ENCODE measurements at places on chromosomes 5 and 9.
A peak's percentile ranks its signal among the peaks of the same experiment; 100 is the strongest.

GRCh38 chr9:12643686-12644085 is 49.5 kb upstream of the TYRP1 start:
- no peak for DNase-seq

DNA sequence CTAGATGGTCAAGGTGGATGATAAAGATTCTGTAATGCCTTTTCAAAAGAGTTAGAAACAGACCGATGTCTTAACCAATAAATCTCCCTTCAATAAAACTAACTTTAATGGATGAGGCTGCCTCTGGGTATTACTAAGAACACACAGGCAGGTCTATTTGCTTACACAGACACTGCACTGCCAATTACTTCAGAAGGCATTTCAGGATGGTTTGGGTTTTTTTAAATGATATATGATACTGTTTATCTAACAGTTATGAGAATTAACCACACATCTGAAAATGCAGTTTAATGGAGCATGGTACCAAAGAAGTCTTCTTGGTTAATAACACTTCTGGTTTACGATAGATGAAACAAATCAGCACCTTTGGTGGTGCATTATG is 367.9 kb upstream of the GRAMD2B start:
- no peak for DNase-seq

- no peak for DNase-seq
These were observed 143.8 kb downstream of the FBXL7 start for GRCh38 chr5:15643731-15644130.

DNA sequence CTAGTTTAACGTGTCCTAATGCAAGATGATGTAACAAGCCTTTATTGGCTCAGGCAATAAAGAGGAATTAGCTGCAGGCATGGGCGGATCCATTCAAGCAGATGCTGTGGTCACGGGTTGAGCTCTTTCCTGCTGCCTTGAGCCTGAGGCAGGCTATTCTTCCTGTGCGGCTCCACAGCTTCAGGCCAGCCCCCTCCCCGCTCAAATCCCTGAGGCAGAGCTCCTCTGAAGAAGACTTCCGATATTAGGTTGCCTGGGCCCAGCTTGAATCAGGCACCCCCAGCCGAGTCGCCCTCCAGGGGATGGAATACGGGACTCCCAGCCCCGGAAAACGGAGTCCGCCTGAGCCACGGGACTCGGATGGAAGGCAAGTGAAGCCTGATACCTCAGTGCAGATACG is 95.0 kb upstream of the RUFY1 start:
- no peak for DNase-seq

- DNase-seq, result no peak
These were observed 471.8 kb upstream of the ACO1 start for GRCh38 chr9:31912636-31913035.

DNA sequence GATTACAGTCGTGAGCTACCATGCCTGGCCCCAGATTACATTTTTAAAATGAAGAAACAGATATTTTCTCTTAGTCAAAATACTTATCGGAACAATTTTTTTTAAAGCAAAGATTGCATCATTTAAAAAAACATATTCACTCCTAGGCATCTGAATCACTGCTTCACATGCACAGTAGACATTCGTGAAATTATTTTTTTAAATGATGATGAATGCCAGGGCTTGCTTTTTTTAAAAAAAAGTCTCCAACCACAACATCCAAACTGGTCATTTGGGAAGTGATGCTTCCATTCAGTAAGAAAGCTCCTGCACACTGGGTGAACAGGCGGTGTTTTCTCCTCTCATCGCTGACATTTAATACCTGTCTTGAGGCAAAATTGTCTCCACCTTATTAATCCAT is 223.0 kb upstream of the DMRT1 start:
- no peak for DNase-seq

DNA sequence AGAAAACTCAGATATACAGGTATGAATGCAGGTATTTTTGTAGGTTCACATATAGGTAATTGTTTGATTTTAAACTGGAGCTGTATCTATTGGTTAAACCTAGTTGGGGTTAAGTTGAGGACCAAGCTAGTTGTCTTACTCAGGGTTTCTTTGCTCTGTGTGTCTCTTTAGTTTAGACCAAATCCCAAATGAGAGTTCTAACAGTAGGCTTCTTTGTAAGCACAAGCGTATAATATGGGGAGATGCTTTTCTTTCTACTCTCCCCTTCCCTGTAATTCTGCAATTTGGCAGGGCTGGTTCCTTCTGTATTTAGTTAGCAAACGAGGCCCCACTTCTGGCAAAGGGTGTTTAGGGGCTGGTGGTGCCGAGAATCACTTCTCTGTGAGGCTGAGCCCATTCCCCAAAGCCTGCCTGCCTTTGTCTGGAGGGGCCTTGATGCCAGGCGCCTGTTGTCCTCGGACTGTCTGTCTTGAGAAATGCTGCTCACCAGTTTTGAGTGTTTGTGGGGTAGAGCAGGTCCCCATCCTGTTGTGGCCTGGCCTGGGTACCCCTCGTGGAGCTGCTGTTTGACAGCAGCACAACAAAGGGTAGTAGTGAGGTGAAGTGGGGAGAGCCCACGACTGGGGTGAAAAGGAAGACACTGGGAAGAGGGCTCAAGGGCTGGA is 259.3 kb downstream of the FANCC start:
- DNase-seq, result no peak

GRCh38 chr5:112914584-112914983 is 7.4 kb downstream of the REEP5 start:
- DNase-seq, result no peak

DNA sequence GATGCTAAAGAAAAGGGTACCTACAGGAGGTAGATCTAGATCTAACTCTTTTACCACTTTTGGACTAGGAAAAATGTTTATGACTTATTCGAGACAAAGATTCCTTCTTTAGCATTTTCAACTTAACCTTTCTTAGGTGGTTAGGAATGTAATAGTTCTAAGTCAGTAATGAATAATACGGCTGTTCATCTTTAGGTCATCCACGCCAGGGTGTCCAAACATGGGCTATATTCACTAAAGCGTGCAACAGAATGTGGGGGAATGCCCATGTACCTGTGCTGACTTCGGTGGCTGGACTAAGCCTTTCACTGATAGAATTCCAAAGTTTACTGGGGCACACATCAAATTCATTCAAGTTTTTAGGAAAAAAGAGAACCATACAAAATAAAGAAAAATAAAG is 164.7 kb downstream of the TSSK1B start:
- DNase-seq, result no peak

DNA sequence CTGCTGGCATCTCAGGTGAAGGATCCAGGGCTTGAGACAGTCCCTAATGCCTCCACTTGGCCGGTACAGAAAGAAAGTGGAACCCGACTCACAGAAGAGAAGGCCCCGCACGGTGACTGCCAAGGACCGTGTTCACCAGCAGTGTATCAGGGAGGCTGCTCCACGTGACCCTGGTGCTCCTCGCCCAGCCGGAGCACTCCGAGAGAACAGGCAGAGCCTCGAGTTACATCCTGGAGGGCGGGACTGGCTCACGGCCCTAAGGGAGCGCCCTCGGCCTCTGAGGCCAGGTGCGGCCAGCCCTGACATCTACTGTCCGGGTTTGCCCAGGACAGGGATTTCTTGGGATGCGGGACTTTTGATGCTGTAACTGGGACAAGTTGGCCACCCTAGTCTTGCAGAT is 104.0 kb upstream of the SARDH start:
- DNase-seq, result no peak

GRCh38 chr5:1246711-1247431 is 21.7 kb downstream of the SLC6A18 start:
- DNase-seq, result peak; percentile 41

DNA sequence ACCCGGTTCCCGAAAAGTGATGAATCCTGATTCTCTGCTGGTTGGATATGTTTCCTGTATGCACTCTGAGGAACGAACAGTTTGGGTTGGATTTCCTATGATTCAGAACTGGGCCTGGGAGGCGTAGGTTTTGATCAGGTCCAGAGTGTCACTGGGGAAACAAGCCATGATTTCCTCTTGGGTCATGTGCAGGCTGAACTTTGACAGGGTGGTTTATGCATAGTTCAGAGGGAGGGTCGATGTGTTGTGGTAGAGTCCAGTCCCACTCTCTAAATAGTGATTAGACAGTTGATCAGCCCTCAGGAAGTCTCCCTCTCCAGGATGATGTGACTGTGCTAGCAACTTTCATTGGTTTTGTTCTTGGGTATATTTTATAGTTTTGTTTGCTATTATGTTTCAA is 17.4 kb downstream of the ATG10 start:
- DNase-seq, result no peak

- no peak for DNase-seq
These were observed 7.6 kb upstream of the KCNV2 start for GRCh38 chr9:2709645-2710101.

GRCh38 chr5:178535299-178536175 is 54.7 kb downstream of the COL23A1 start:
- DNase-seq, result no peak

GRCh38 chr9:18275313-18275990 is 198.5 kb upstream of the ADAMTSL1 start:
- DNase-seq, result no peak

DNA sequence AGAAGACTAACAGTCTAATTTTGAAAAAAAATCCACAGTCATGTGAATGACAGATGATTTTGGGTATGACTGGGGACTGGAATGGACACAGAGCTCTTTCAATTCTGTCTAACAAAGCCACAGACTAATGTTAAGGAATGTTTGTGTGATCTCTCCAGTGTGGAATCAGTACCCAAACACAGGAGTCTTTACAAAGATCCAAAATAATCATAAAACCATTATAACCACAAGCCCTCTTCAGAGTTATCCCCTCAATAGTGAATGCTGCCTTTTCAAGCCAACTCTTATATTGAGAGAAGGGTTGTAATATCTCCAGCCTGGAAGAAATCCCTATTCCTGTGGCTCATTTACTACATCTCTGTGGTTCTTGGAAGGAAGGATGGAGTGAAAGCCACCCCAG is 552.0 kb upstream of the CLINT1 start:
- DNase-seq, result no peak

GRCh38 chr9:115651461-115651860 is 502.1 kb upstream of the PAPPA start:
- DNase-seq, result no peak

DNA sequence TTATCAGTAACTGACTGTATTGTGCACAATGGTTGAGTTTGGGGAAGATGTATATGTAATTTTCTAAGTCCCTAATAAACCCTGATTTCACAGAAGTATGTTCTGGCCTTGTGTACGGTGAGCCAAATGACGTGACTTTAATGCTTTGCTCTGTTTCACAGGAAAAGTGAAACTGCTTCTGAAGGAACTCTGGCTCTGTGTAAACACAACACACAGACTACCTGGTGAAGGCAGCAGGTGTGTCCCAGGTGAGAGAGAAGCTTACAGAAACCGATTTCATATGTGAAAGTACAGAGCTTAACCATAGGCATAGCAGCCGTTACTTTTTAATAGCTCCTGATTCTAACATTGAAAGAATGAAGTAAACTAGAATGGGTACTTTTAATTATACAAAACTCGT is 31.9 kb downstream of the ICE1 start:
- no peak for DNase-seq

GRCh38 chr9:970151-970996 is 6.1 kb upstream of the DMRT3 start:
- no peak for DNase-seq

GRCh38 chr5:129770024-129770820 is 22.3 kb downstream of the MINAR2 start:
- DNase-seq, result no peak

GRCh38 chr5:86626149-86626548 is 8.4 kb downstream of the COX7C start:
- no peak for DNase-seq

DNA sequence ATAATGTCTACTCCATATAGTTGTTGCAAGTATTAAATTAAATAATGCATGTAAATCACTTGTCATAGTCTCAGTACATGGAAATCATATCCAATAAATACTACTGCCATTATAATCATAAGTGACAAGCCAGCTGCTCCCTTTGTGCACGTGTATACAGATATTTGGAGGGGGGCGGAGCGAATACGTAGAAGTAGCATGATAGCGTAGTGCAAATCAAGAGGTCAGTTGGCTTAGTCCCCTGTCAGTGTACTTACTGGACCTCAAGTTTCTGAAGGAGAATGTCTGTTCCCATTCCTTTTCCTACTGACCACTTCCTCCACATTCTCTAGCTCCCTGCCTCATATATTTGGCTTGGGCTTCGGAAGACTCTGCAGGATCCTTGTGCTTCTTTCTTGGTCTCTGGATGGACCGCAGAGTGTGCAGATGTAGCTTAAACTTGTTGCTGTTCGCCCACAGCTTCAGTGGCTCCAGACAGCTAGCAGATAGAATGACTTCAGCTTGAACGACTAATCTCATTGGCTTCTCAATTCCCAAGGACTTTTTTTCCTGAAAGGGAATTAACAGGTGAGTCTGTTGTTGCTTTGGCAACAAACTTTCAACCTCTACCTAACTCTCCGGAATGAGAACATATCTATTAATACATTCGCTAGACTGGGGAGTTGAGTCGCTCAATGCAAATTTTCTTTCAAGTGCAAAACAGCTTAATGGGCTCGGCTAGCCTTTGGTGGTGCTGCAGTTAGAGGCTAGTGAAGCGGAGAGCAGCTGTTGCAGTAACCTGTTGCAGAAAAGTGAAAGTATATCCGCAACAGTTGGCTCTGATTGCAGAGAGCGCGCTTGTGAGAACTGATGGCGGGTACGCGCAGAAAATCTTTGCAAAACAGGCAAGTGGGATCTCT is at the start of gene PCDHB1:
Gene PCDHB1, plus strand, starts transcription at position 753 of the 899 bp plus-strand sequence. Its CDS starts 97 bp downstream, at position 850.
- no peak for DNase-seq

DNA sequence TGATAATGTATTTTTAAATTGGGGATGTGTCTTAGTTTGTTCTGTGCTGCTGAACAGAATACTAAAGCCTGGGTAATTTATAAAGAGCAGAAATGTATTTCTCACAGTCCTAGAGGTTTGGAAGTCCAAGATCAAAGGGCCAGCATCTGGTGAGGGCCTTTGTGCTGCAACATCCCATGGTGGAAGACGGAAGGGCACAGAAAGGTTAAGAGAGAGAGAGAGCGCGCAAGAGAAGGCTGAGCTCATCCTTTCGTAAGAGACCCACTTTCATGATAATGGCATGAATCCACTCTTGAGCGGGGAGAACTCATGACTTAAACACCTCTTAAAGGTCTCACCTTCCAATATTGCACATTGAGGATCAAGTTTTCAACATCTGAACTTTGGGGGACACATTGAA is 79.1 kb upstream of the GOLM1 start:
- DNase-seq, result no peak

- no peak for DNase-seq
These were observed 65.1 kb downstream of the FBN2 start for GRCh38 chr5:128472919-128473318.

DNA sequence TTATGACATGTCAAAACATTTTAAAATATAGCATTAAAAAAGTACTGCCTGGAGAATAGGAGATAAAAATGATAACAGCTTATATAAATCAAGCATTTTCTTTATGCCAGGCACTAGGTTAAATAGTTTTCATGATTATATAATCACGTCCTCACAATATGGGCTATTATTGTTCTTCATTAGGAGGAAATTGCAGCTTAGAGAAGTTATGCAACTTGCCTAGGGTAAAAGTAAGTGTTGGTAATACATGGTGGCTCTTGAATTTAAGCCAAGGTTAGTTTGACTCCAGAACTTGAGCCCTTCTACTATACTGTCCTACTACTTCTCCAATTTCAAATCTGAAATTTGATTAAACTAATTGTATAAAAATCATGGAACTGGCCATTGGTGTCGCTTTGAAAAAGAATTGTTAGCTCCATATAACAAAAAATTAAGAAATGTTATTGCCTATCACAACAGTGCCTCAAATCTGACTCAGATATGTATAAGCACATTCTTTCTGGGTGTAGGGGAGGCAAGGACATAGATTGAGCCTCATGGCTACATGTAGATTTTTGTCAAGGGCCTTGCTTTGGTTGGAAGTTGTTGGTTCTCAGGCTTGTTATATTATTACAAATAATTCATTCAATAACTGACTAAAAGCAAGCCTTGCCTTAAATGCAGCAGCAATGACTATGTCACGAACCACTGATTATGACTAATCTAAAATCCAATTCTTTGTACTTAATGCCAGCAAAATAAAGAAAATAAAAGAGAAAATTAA is 223.5 kb upstream of the DAB2 start:
- no peak for DNase-seq
